Activated CD4-positive, alpha-beta T cell treated with anti-CD3 and anti-CD28 coated beads, Interleukin-2, amount 10 ng/mL, durations not matched to agents 7 days and 5 days (primary cell): ENCODE measurements at places on chromosomes 1 and 21. TPM values are rescaled to one million over a fixed set of nuclear protein-coding genes. Genes with fewer than 3 reads are reported as not detected.
A peak's percentile ranks its signal among the peaks of the same experiment; 100 is the strongest.

DNA sequence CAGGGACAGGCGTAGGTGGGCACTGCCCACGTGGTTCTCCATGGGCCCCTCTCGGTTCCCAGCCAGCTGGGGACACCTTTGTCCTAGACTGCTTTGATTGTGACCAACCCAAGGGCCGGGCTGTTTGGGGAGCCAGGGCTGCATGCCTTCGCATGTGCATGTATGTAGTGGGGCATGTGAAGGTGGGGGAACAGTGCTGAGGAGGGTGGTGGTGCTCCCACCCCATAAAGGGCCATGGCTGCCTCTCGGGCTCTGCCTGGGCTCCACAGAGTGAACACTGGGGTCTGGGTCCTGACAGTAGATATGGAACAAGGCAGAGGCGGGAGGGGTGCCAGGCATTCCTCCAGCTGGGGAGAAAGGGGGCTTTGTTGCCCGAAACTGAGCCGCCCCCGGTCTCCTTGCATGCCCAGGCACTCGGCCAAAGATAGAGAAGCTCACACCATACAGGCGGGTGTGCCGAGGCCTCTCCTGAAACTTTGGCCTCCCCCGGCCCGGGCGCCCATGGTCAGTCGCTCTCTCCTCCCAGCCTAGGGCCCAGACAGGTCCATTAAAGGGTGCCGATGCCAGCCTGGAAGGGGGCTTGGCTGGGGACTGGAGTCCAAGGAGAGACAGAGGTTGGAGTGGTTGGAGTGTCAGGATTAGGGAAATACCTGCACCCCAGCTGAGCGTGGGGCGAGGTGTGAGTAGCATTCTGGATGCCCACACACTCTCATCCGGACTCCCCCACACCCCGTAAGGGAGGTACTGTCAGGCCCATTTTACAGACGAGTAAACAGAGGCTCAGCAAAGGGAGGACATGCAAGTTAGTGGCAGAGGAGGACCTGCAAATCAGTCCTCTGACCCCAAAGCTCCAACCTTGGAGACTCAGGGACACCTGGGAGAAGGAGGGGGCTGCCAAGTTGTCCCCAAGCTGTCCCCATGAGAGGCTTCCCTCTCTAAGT is 41.1 kb downstream of the EPHA2 start:
- no peaks in the 10 kb centered on the region for H3K36me3 ChIP-seq
- no peaks in the 10 kb centered on the region for H3K4me1 ChIP-seq
- no peak for DNase-seq

- DNase-seq: no peak
- H3K4me1 ChIP-seq: peaks cover 6% of the 10 kb centered on the region
- no peaks in the 10 kb centered on the region for H3K36me3 ChIP-seq
- H3K27me3 ChIP-seq: peaks cover 38% of the 10 kb centered on the region
These were observed 80.5 kb downstream of the PRKAB2 start for GRCh38 chr1:147091801-147092200.

DNA sequence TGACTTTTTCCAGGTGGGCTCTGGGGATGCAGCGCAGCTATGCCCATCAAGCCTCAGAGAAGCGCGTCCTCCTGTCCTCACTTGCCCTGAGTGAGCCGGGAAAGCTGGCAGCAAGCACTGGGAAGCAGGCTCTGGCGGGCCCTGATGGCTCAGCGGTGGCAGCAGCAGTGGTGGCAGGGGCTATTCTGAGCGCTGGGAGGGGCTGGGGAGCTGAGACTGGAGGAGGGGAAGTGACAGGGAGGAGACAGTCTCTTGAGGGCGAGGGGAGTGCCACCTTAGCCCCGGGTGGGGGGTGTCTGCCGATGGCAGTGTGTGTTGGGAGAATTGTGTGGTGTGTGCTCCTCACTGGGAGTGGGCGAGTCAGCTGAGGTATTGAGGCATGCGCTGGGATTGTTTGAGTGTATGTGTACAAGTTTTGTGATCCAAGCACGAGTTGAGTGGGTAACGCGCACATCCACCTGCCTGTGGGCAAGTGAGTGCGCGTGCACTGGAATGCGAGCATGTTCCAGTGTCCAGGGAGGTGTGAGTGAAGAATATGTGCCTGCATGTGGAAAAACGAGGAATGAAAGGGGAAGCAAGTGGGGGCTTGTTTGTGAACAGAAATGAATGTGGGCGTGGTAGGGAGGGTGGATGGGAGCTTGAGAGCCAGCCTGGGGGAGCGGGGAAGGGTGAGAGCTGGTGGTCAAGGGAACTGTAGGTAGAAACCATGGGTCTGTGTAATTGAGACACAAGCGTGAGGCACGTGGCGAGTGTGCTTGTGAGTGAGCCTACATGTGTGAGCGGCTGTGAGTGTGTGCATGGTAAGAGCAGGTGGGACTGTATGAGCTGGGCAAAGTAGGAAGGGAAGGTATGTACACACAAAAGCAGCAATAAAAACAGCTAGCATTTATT is 2.9 kb upstream of the FOXO6 start:
- H3K27ac ChIP-seq: peak overlapping the region; percentile 39
- DNase-seq: no peak
- no peaks in the 10 kb centered on the region for H3K36me3 ChIP-seq
- peaks cover 24% of the 10 kb centered on the region for H3K27me3 ChIP-seq
- H3K4me1 ChIP-seq: peaks cover 4% of the 10 kb centered on the region

DNA sequence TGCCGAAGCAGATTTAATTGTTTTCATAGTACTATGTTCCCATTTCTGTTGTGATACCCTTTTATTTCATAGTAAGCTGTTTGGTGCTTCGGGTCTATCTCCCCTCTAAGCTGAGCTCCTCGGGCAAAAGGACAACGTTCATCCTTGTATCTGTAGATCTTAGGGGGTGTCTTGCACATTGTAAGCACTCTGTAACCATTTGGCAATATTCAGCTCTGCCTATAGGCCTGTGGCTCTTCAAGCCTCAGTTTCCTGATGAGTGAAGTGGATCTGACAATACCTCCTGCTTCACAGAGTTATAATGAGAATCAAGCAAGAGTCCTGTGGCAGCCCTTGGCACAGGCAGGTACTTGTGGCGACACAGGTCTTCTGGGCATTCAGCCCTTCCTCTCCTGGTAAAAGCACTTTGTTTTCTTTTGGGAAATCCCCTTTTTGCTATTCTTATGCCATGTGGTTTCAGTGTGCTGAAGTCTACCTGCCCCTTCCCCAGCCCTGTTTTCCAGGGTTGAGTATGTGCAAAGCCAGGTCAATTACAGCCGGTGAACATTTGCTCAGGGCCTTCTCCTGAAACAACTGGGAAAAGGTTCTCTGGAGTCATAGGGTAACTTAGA is 8.5 kb upstream of the EXO1 start:
- H3K27me3 ChIP-seq: peaks cover 14% of the 10 kb centered on the region
- H3K4me3 ChIP-seq: no peak overlapping the region

DNA sequence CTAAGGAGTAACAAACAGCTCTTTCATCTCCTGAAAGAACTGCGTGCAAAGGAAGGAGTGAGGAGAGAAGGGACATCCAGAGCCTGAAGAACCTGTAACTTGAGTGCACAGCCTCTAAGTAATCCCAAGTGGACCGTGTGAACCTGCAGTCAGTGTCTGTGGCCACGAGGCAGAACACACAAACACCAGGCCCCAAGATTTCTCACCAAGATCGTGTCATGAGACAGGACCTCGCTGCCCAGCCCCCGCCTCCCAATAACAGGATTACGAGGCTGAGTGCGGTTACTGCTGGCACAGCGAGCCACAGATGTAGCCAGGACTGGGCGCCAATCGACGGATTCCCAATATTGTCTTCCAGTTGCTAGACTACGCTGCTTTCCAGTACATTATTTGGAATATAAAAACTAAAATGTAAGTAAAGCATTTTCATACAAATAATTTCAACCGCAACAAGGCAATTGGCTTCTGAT is 101.3 kb upstream of the SLC25A33 start:
- peaks cover 21% of the 10 kb centered on the region for H3K27me3 ChIP-seq
- no peak for DNase-seq
- no peak overlapping the region for H3K4me3 ChIP-seq
- no peaks in the 10 kb centered on the region for H3K36me3 ChIP-seq
- no peaks in the 10 kb centered on the region for H3K4me1 ChIP-seq
- no peak overlapping the region for H3K27ac ChIP-seq

DNA sequence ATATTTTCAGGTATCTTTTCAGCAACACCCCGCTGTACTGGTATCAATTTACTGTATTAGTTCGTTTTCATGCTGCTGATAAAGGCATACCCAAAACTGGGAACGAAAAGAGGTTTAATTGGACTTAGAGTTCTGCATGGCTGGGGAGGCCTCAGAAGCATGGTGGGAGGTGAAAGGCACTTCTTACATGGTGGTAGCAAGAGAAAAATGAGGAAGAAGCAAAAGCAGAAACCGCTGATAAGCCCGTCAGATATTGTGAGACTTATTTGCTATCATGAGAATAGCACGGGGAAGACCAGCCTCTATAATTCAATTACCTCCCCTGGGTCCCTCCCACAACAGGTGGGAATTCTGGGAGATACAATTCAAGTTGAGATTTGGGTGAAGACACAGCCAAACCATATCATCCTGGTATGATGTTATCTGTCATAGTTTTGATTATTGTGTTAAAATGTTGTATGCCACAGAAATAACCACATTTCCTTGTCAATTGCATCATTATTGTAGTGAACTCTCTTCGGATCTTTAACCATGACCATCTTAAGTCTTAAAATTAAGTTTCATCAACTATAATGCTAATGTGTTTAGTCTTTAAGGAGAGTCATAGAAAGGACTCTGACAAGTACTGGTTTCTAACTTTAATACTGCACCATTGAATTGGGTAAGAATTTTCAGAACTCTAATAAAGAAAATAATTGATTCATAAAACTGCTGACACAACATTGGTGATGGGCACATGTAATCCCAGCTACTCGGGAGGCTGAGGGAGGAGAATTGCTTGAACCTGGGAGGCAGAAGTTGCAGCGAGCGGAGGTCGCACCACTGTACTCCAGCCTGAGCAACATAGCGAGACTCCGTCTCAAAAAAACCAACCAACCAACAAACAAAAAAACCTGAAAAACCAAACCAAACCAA is 58.2 kb downstream of the TBX19 start:
- peaks cover 11% of the 10 kb centered on the region for H3K36me3 ChIP-seq
- no peak overlapping the region for H3K4me3 ChIP-seq
- H3K27ac ChIP-seq: no peak overlapping the region

- H3K27ac ChIP-seq: no peak overlapping the region
- no peak overlapping the region for H3K4me3 ChIP-seq
- peaks cover 7% of the 10 kb centered on the region for H3K27me3 ChIP-seq
- DNase-seq: no peak
- H3K4me1 ChIP-seq: no peaks in the 10 kb centered on the region
These were observed 102.4 kb upstream of the ST6GALNAC5 start for GRCh38 chr1:76764638-76765454.

DNA sequence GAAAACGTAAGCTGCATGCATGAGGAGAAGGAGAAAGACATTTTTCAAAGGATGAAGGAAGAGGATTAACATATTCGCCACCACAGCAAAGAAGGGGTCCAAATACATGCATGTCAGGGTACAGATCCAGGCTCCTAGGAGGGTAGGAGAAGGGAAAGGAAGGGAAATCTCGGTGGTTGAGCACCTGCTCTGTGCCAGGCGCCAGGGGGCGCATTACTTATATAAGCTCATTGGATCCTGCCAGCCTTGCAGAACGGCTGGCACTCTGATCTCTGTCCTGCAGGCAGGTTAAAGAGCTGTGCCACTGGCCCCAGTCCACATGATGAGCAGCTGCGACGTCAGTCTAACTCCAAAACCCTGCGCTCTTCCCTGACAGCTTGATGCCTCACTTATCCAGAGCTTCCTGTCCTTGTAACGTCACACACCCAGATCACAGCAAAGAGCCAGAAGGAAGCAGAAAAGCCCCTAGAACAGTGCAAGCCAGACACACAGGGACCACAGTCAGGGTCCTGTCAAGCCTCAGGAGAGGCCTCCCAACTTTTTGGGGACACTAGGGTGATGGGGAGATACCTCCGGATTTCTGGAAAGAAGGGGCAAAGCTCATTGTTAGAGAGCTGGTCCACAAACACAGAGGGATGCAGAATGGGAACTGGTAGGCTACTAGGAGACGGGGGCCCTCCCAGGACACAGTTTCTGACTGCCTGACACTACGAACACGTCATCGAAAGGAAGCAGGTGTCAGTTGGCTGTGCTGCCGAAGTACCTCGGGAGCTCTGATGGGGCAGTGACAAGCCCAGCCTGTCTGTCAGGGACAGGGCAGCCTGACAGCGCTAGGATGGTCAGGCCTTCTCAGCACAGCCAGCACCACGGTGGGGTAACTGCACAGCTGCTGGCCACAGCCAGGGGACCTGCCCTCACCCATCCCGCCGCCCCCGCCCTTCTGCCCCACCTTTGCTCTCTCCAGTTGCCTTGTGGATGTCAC is 99.1 kb downstream of the BEND5 start:
- H3K36me3 ChIP-seq: no peaks in the 10 kb centered on the region
- no peaks in the 10 kb centered on the region for H3K27me3 ChIP-seq
- H3K4me1 ChIP-seq: no peaks in the 10 kb centered on the region
- DNase-seq: peak; percentile 35
- H3K4me3 ChIP-seq: no peak overlapping the region

GRCh38 chr1:193326296-193326695 is 139.9 kb upstream of the B3GALT2 start:
- no peaks in the 10 kb centered on the region for H3K4me1 ChIP-seq
- H3K36me3 ChIP-seq: no peaks in the 10 kb centered on the region
- no peak overlapping the region for H3K27ac ChIP-seq
- no peak for DNase-seq

GRCh38 chr1:162381383-162381782 is at the start of gene C1orf226:
Gene C1orf226, plus strand, starts transcription at chr1:162381728. Its CDS starts 174 bp downstream, at chr1:162381902.
- no peaks in the 10 kb centered on the region for H3K27me3 ChIP-seq
- DNase-seq: no peak
- no peak within 1 kb of the TSS for H3K27ac ChIP-seq
- no peaks in the 10 kb centered on the region for H3K4me1 ChIP-seq
- no peak within 1 kb of the TSS for H3K4me3 ChIP-seq

DNA sequence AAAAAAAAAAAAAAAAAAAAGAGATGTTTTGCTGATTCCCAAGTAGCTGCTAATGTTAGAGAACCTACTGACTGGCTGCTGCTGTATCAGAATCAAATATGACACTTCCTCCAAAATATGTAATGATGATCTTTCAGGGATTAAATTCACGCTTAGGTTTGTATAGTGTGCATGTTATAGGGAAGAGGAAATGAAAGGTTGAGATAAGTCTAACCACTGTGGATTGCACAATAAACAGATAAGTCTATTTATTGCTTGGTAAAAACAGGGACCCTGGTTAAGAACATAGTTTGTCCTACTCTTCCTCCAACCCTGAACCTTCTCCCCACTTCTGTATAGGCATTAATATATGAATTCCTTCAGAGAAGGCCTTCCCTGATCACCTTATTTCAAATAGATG is 13.2 kb downstream of the RC3H1 start:
- peaks cover 47% of the 10 kb centered on the region for H3K36me3 ChIP-seq
- H3K27me3 ChIP-seq: no peaks in the 10 kb centered on the region
- H3K27ac ChIP-seq: no peak overlapping the region
- no peak for DNase-seq

GRCh38 chr1:229030630-229031029 is 240.3 kb upstream of the RAB4A start:
- DNase-seq: no peak
- peaks cover 3% of the 10 kb centered on the region for H3K27me3 ChIP-seq
- no peak overlapping the region for H3K4me3 ChIP-seq
- H3K36me3 ChIP-seq: no peaks in the 10 kb centered on the region
- no peak overlapping the region for H3K27ac ChIP-seq
- peaks cover 41% of the 10 kb centered on the region for H3K4me1 ChIP-seq

The HES5 gene
- not detected for total RNA-seq

The AMY1B gene
- not detected for total RNA-seq

The GBP5 gene
- total RNA-seq: 405 TPM

The PALMD gene
- not detected for total RNA-seq

The RAP1GAP gene
- 0.17 TPM for total RNA-seq

The RNU1-4 gene
- 2,316 TPM for total RNA-seq

The MPZ gene
- 4.5 TPM for total RNA-seq

The LHX4 gene
- total RNA-seq: not detected

The NR1I3 gene
- not detected for total RNA-seq

The MTF1 gene
- 21.0 TPM for total RNA-seq
